ENCODE measurements at places on chromosomes 11 and 22. TPM values are rescaled to one million over a fixed set of nuclear protein-coding genes. Genes with fewer than 3 reads are reported as not detected.
A peak's percentile ranks its signal among the peaks of the same experiment; 100 is the strongest.

YIF1A gene
- 57.3 TPM for polyA plus RNA-seq

SEPTIN5 gene
- 36.3 TPM for polyA plus RNA-seq

TNNI2 gene
- polyA plus RNA-seq, result not detected

GGT5 gene
- 19.0 TPM for polyA plus RNA-seq

GLYATL1 gene
- polyA plus RNA-seq, result 182 TPM

CST6 gene
- polyA plus RNA-seq, result not detected

OR5AL1 gene
- polyA plus RNA-seq, result not detected

- DNase-seq, result no peak
Observed at GRCh38 chr22:38871360-38872171, 450 bp downstream of the CBX6 start.

DNA sequence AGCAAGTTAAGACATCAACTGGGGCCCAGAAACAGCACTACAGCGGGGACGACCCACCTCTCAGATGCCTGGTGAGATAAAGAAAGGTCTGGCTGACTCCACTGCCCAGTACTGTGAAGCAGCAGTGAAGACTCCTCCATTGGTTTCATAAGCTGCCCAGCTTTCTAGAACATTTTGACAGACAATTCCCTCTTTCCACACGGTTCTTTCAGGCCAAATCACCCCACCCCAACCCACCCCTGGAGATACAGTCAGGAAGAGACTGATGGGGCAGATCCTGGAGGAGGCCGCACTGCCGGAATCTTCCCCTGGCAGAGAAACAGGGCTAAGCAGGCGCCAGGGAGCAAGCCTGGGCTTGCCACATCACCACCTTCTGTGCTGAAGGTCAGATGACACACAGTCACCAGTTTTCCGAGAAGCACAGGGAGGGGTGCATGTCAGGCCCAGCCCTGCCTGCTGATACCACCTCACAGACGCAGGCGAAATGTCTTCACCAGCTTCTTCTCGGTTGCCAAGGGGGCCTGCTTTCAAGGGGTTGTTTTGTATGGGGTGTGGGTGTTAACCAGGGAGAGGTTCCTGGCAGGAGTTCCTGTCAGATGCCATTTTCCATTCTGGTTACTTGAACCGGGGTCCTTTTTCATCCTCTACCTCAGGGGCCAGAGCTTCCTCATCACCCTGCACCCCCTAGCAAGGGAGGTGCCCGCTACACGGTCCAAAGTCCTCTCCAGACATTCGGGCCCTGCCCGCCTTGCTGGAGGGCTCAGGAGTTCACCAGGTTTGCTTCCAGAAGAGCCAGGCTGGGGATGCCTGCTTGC lies 1.4 kb upstream of the NEAT1 start:
- DNase-seq, result no peak

GRCh38 chr11:122036018-122036417 lies 80.0 kb downstream of the BLID start:
- DNase-seq, result no peak

DNA sequence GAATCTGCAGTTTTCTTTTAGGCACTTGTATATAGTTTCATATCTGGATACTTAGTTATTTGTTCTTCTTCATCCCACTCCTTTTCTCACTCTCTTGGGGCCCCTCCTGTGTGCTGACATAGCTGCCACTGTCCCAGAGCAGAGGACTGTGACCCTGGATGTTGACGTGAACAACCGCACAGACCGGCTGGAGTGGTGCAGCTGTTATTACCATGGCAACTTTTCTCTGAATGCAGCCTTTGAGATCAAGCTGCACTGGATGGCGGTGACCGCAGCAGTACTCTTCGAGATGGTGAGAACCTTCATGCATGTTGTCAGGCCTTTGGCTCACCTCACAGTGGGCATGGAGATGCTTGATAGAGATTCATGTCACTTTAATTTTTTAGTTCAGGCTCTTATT lies 50.9 kb upstream of the YWHAH start:
- DNase-seq, result peak; percentile 58

DNA sequence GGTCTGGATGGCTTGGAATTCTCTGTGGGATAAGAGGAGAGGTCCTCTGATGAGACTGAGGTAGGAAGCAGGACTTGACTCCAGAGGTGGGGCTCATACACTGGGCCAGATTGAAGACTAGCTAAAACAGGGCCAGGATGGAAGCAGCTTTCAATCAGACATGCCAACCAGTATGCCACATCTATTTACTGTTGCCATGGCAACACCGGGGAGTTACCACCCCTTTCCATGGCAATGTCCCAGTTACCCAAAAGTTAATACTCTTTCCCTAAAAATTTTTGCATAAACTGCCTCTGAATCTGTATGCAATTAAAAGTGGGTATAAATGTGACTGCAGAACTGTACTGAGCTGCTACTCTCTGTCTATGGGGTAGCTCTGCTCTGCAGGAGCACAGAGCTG lies 247.5 kb upstream of the ZBED5 start:
- DNase-seq, result no peak

DNA sequence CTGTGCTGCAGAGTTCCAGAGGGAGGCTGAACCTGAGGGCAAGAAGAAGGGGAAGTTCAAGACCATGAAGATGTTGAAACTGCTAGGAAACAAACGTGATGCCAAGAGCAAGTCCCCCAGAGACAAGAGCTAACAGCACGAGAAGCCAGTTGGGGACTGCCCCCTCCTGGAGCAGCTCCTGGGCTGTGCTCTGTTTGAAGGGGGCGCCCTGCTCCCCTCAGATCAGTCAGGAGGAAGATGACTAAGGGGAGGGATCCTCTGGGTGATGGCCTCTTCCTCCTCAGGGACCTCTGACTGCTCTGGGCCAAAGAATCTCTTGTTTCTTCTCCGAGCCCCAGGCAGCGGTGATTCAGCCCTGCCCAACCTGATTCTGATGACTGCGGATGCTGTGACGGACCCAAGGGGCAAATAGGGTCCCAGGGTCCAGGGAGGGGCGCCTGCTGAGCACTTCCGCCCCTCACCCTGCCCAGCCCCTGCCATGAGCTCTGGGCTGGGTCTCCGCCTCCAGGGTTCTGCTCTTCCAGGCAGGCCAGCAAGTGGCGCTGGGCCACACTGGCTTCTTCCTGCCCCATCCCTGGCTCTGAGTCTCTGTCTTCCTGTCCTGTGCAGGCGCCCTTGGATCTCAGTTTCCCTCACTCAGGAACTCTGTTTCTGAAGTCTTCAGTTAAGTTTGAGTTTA lies 12.6 kb downstream of the C22orf23 start:
- DNase-seq, result no peak

DNA sequence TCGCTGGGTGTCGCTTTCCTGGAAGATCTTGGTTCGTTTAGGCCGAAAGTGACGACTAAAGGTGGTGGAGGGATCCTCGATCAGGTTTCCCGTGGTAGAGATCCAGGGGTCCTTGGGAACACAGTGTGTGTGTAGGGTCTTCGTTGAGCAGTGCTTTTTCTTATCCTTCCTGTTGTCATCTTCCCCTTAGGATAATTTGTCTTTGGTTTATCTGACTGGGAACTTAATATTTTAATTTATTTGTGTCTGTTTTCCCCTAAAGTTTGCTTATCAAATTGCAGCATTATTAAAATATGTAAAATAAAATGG lies 403 bp downstream of the RBM7 start:
- no peak for DNase-seq

DNA sequence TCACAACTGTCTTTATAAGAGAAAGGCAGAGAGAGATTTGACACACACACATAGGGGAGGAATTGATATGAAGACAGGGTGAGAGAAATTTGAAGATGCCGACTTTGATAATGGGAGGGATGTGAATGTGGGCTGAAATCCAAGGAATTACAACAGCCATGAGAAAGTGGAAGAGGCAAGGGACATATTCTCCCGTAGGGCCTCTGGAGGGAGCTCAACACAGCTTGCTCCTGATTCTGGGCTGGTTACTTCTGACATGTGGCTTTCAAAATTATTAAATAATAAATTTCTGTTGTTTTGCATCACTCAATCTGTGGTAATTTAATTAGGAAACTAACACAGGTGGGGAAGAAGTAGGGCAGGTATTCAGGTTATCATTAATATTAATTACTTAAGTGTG lies 282.9 kb downstream of the LUZP2 start:
- DNase-seq, result no peak

DNA sequence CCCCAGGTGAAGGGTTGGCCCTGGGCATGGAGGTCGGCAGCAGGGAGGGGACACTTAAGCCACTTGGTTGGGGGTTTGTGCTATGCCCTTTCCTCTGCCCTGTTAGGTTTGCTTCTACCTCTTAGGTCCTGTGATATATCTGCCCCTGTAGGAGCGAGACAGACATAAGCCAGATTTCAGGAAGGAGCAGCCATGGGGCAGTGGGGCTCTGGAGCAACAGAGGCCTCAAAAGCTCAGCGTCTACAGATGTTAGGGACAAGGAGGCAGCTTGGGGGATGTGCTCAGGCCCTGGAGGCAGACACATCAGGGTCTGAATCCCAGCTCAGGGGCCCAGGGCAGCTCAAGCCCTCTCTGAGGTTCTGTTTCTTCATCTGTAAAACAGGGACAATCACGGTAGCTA lies 27.2 kb upstream of the KCNQ1OT1 start:
- DNase-seq, result no peak

GRCh38 chr11:77074205-77074604 lies 7.4 kb downstream of the CAPN5 start:
- no peak for DNase-seq

- DNase-seq, result no peak
Observed at GRCh38 chr11:6927030-6927617, 898 bp downstream of the ZNF215 start.

- peak; percentile 48 for DNase-seq
Observed at GRCh38 chr11:74749127-74749964, 697 bp downstream of the RNF169 start.

- DNase-seq, result no peak
Observed at GRCh38 chr22:48841881-48842582, 985.6 kb downstream of the BRD1 start.

DNA sequence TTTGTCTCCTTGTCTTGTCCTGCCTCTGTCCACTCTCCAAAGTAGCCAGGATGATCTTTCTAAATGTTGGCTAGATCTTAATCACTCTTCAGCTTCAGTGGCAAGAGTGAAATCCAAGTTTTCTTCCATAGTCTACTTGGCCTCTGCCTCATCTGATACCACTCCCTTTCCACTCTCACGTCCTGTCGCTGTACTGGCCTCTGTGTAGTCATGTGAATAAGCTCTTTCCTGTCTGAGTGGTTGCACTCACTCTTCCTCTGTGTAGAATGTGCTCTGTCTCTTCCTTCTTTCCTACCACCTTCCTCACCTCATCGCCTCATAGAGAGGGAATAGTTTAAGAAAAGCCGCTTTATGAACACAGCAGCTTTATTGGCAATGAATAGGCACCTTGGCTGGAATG lies 86.5 kb downstream of the WNT11 start:
- DNase-seq, result no peak

Measured in renal pelvis (tissue), 12 donors.